ENCODE measurements at places on chromosomes 13 and 19. TPM values are rescaled to one million over a fixed set of nuclear protein-coding genes. Genes with fewer than 3 reads are reported as not detected.

ZNF728 gene
- not detected for total RNA-seq

LENG9 gene
- total RNA-seq = 8.2 TPM

NAXD gene
- 13.0 TPM for total RNA-seq

CYP2S1 gene
- 7.8 TPM for total RNA-seq

F2RL3 gene
- total RNA-seq = not detected

C19orf44 gene
- total RNA-seq = 2.5 TPM

IGFL3 gene
- 0.78 TPM for total RNA-seq

PNMA8A gene
- 1.2 TPM for total RNA-seq

CDC42EP5 gene
- total RNA-seq = 68.9 TPM

PDX1 gene
- total RNA-seq = not detected

OR7D2 gene
- total RNA-seq = not detected

PABPC3 gene
- total RNA-seq = not detected

PSPN gene
- 0.62 TPM for total RNA-seq

ZNF528 gene
- 12.1 TPM for total RNA-seq

THSD8 gene
- not detected for total RNA-seq

ACTMAP gene
- total RNA-seq = 2.2 TPM

CATSPERD gene
- not detected for total RNA-seq
